Kidney (tissue), 22 donors: ENCODE measurements at places on chromosomes 2 and 18. TPM values are rescaled to one million over a fixed set of nuclear protein-coding genes. Genes with fewer than 3 reads are reported as not detected.

DNA sequence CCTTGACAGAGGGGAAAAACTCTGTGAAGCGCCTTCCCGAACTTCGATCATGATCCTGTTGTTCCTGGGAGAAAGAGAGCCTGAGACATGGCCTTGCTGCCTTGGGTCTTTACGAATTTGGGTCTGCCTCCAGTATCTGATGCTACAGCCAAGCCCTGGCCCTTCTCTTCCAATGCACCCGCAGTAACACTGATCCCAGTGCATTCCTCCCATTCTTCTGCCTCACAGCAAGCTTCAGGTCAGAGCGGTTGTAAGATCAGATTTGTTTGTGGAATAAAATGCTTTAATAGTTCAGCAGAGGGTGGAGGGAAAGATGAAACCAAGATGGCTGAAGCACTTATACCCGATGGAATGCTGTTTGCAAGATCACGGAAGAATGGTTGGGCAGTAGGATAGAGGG lies 196.7 kb upstream of the SIX2 start:
- DNase-seq: no peak

GRCh38 chr2:83850071-83850725 lies 608.9 kb downstream of the SUCLG1 start:
- no peak for DNase-seq

DNA sequence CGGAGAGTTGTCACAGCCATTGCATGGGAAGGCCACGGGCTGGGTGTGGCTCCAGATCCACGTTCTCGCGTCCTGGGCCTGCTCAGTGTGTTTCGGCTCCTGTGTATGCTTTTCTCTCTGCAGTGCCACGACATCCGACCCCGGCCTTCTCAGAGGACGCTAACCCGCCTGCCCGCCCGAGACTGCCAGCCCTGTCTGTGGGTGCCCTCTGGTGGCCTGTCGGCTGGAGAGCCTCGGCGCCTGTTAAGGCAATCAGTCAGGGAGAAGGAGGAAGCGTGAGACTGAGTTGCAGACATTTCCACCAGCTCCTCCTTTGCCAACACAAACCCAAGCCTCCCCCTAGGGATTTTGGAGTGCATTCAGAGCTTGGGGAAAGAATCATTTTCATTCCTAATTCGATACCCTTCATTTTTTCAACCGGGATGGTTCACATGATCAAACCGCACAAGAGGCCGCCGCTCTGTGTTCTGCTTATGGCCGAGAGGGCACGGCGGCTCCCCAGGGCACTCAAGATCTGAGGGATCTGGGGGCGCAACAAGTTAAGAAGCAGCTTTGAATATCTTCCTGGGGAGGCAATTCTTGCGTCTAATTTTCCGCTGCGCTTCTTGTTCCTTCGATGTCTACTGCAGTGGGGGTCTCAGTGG lies 37.5 kb upstream of the ZBTB7C start:
- DNase-seq: peak; percentile 91

DNA sequence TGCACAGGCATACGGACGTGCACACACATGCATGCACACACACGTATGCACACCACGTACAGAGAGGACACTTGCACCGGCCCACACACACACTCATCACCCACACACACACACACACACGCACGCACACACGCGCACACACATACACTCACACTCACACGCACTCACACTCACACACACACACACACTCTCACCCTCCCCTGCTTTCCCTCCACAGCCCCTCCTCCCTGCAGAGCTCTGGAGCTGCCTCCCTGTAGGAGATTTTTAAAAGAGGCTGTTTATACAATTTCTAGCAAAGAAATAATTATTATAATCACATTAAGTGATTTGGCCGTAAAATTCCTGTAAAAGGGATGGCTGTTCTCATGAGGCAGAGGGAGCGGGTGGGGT lies 36.5 kb upstream of the SNED1 start:
- peak; percentile 66 for DNase-seq

GRCh38 chr2:163551616-163552373 lies 184.0 kb downstream of the FIGN start:
- DNase-seq: no peak

DNA sequence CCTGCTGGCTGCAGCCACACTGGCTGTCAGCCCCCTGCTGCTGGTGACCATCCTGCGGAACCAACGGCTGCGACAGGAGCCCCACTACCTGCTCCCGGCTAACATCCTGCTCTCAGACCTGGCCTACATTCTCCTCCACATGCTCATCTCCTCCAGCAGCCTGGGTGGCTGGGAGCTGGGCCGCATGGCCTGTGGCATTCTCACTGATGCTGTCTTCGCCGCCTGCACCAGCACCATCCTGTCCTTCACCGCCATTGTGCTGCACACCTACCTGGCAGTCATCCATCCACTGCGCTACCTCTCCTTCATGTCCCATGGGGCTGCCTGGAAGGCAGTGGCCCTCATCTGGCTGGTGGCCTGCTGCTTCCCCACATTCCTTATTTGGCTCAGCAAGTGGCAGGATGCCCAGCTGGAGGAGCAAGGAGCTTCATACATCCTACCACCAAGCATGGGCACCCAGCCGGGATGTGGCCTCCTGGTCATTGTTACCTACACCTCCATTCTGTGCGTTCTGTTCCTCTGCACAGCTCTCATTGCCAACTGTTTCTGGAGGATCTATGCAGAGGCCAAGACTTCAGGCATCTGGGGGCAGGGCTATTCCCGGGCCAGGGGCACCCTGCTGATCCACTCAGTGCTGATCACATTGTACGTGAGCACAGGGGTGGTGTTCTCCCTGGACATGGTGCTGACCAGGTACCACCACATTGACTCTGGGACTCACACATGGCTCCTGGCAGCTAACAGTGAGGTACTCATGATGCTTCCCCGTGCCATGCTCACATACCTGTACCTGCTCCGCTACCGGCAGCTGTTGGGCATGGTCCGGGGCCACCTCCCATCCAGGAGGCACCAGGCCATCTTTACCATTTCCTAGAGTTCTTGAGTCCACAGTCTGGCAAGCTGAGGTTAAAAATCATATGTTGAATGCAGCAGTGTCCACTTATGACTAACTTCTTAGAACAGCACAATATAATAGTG lies 741 bp downstream of the GPR148 start:
- DNase-seq: no peak

DNA sequence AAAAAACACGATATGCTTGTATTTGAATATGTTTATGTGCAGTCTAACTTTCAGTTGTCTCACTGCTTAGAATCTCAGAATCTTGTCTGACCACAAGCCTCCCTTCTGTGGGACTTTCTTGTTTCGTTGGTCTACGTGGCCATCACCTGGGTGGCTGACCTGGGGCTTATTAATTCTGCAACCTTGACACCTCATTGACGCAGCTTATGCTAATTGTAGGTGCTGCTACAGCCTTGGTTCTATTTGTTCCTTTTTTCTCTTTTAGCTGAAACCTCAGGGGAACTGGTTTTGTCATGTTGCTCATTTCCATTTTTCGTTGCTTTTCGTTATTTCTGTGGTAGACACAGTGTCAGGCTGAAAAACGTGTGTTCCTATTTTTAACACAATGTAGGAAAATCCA lies 273.7 kb downstream of the SLC4A3 start:
- DNase-seq: no peak

DNA sequence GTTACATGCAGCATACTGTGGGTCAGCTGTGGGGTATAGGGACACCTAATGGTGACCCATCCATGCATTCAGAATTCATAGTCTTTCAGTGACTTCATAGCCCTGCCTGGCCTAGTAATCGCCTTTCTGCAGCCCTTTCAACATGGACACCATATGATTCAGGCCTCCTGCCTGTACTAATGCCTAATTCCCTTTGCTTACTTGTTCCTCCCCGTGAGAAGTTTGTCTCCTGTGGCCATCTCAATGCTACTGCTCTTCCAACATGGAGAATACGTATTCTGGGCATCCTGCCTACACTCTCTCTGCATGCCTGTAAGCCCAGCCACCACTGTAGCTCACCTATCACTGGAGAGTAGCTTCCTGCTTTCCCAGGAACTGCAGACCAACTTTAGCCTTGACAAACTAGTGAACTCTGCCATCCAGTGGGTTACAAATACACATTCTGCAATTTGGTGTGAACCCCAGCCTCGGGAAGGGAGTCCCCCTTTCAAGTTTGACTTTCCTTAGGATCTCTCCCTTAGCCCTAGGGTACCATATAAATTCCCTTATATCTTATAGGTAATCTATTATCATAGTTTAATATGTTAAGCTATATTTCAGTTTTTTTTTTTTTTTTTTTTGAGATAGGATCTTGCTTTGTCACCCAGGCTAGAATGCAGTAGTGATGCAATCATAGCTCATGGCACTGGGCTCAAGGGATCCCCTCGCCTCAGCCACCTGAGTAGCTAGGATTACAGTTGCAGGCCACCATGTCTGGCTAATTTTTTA lies 22.3 kb downstream of the M1AP start:
- no peak for DNase-seq

DNA sequence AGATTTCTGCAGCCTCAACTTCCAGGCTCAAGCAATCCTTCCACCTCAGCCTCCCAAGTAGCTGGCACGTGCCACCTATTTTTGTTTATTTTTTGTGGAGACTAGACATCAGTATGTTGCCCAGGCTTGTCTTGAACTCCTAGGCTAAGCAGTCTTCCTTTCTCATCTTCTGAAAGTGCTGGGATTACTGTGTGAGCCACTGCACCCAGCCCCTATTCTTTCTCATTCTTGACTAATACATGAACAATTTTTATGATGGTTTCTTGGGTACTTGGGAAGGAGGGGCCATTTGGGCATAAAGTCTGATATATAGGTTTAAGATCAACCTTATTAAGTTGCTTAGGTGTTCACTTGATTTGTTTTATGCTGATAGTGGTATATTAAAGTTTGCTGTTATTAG lies 26.2 kb downstream of the EPC2 start:
- DNase-seq: no peak

- no peak for DNase-seq
Measured at GRCh38 chr2:145777914-145778313, 1258.0 kb upstream of the ZEB2 start.

DNA sequence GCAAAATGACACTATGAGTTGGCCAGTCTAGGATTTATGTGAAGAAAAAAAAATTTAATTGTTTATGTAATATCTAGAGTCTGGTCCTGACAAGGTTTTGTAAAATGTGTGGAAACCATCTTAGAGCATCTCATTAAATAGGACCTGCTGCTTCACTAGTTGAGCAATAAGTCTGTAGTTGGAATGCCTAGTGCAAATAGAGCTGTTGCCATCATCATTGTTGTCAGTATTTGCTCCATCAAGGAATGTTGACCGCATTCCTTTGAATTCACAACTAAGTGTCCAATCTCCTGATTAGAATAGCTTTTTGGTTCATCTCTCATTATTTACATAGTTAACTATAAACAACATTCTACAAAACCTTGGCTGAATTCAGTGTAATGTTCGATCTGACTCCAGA lies 32.2 kb upstream of the RPE start:
- DNase-seq: no peak

- no peak for DNase-seq
Measured at GRCh38 chr2:16186661-16187481, 246.5 kb downstream of the MYCN start.

- DNase-seq: no peak
Measured at GRCh38 chr2:14933753-14934152, 301.2 kb downstream of the LRATD1 start.

GRCh38 chr18:13429884-13430510 lies 211.4 kb downstream of the LDLRAD4 start:
- no peak for DNase-seq

- no peak for DNase-seq
Measured at GRCh38 chr2:239963646-239964205, 61.4 kb downstream of the NDUFA10 start.

DNA sequence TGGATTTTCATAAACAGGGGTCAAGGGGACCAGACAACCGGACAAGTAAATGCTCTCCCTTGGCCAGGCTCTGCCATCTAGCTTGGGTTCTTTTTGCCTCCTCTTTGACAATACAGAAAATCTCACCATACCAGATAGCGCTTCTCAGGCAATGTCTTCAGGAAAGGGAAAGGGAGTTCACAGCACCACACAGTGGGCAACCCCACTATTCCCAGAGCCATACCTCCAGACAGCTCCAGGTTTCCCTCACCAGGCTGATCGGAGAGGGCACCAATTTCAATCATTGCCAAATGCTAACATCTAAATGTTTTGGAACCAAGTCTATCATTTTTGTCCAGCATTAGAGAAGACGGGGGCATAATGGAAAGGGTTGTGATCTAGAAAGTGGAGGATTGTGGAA lies 28.1 kb downstream of the CCDC68 start:
- no peak for DNase-seq

DNA sequence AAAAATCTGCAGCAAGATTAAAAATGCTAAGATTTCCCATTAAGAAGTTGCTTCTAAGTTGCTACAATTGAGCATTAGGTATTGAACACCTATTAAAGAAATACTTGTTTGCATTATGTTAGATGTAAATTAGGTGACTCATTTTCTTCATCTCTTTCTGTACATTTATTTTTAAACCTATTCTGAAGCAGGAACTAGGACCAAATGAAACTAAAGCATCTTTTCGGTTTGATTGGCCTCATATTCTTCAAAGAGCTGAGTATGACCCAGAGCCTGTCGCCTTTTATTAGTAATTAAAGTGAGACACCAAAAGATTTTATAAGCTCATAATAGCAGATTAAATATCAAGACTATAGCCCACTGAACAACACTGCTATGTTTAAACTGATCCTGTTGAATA lies 83.4 kb upstream of the ZEB2 start:
- DNase-seq: no peak

The SOX11 gene
- polyA plus RNA-seq: not detected

The EVA1A gene
- polyA plus RNA-seq: 32.4 TPM

The TXNDC2 gene
- polyA plus RNA-seq: not detected
